Hematopoietic multipotent progenitor cell (in vitro differentiated cells): ENCODE measurements at places on chromosomes 7 and 10. TPM values are rescaled to one million over a fixed set of nuclear protein-coding genes. Genes with fewer than 3 reads are reported as not detected.

- no peak for DNase-seq
Observed at GRCh38 chr10:3867454-3868270, 82.7 kb upstream of the KLF6 start.

DNA sequence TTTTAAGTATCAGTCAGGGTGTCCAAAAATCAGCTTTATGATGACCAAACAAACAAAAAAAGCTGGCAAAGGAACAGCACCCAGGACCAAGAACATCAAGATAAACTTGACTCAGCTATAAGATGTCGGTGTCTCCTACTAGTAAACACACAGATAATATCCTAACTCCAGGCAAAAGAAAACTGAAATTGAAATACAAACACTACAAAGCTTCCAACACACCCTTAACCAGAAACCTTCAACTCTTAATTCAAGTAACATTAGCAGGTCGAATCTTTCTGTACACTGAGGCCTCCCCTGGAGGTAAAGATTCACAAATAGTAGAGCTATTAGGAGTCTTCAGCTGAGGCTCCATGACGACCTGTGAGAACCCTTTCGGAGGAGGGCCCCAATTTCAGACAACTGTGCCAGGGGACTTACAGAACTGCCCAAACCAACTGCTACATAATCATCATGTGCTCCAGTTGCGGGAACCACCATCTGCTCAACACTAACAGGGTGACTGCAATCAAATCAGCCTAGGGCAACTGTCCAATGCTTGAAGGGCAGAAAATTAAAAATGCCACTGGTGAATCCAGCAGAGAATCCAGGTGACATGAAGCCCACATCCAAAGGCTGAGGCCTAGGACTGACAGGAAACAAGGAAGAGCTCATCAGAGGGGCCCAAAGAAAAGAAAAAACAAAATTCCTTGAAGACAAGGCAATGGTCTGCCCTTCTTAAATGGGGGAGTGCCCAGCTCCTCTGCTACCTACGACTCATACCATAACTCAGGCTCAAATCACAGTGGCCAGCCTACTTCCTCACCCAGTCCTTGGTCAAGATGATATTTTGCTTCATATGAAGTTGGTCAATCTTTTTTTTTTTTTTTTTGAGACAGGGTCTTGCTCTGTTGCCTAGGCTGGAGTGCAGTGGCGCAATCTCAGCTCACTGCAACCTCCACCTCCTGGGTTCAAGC is 20.0 kb downstream of the XPNPEP1 start:
- DNase-seq = no peak

GRCh38 chr7:128796327-128796726 is 4.6 kb downstream of the CCDC136 start:
- DNase-seq = no peak

GRCh38 chr10:54585572-54585971 is 215.5 kb downstream of the PCDH15 start:
- no peak for DNase-seq

DNA sequence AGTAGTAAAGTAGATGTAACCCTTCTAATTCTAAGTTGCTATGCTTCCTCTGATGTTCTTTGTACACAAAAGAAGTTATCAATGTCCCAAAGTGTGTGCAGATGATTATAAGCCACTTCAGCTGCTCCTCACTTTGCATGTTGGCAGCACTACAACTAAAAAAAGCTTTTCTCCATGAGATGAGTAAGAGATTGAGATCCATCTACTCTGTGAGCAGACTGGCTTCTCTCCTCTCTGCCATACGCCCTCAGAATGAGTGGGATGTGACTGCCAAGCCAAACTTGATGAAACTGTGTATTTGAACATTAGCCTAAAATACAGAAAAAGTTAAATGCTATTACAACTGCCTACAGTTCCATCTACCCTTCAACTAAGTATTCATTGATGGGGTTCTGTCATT is 102.9 kb upstream of the ETV1 start:
- no peak for DNase-seq

GRCh38 chr10:74582566-74582965 is 243.8 kb upstream of the KAT6B start:
- DNase-seq = no peak

DNA sequence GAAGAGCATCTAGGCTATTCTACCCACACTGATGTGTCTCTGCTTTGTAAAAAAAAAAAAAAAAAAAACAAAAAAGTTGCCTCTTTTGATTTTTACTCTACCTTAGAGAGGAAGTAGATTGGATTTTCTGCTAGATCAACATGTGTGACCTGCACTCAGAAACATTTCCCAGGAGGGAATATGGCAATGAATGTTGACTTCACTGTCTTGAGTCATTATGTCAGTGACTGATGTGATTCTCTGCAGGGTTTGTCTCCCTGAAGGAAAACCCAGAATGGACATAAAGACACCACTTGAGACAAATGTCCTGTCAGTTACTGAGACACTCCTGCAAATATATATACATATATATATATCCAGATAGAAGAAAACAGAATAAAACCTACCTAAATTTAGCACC is 370.3 kb downstream of the BMPER start:
- no peak for DNase-seq

GRCh38 chr10:53598914-53599313 is 826.3 kb upstream of the MBL2 start:
- DNase-seq = no peak

Gene MACROH2A2
- 2.2 TPM for total RNA-seq

GRCh38 chr10:96034625-96035024 is 8.8 kb upstream of the CCNJ start:
- DNase-seq = no peak

DNA sequence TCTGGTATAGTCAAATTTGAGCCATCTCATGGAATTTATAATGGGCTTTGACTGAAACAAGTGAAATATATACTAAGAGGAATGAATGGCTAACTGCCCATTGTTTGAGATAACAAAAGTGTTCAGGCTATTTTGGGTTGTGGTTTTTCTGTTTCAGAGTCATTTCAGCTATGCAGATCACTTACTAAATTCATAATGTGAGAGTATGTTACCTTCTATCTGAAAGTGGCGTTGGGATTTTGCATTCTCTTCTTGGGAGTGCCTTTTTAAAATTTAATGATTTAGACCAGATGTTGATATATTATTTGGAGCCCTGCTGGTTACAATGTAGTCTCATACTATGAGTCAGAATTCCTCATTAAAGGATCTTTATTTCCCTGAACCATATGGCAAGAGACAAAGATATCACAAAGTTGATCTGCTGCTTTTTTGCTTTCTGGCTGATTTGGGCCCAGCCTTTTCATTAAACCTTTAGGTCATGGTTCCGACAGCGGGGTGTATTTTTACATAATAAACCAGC is 10.4 kb downstream of the VCL start:
- DNase-seq = no peak

GRCh38 chr7:39637400-39637799 is 14.0 kb downstream of the RALA start:
- DNase-seq = no peak

GRCh38 chr7:103989785-103990767 is 618 bp upstream of the RELN start:
- no peak for DNase-seq

DNA sequence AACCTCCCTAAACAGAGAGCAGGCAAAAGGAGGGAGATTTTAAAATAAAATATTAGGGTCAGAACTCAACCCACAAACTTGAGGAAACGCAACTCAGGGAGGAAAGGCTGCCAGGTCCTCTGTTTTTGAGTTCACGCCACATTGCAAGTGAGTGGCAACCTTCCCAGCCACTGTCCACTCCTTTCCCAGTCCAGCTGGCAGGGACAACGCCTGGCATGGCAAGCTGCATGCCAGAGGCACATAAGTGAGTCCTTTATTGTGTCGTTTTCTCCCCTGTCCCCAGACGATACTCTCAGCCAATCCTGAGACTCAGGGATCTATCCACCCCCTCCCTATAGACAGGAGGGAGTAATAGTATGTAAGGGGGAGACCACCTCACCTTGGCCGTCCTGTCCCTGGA is 22.4 kb downstream of the FBXW4 start:
- DNase-seq = no peak

Gene DDIT4
- 322 TPM for total RNA-seq

DNA sequence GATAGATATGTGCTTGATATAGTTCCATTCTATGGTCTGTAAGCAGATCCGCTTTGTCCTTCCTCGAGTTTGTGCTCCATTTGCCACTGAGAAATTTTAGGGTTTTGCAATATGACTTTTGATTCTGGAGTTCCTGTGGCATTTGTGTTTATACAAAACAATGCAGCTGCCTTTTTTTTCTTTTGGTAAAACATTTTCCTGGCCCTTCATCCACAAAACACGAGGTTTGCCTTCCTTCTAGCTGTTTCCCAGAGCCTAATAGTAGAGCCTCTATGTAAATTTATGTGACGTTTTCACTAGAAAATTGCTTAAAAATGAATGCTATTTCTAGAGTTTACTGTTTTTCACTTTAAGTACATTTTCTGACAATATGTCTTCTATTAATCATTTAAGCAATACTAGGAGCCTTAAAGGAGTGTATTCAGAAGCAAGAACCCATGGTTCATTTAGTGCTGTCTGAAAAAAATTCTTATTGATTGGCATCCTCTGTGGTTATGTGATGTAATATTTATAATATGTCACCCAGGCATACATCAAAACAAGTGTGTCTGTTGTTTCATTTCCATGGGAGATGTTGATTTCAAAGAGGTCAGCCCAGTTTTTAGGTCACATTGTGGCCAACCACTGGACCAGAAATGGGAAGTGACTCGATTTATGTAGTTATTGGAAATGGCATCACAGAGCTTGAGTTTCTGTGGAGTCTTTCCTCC is 618.3 kb downstream of the LRMDA start:
- no peak for DNase-seq

GRCh38 chr10:86376852-86377796 is 10.5 kb upstream of the GRID1 start:
- peak; percentile 67 for DNase-seq

DNA sequence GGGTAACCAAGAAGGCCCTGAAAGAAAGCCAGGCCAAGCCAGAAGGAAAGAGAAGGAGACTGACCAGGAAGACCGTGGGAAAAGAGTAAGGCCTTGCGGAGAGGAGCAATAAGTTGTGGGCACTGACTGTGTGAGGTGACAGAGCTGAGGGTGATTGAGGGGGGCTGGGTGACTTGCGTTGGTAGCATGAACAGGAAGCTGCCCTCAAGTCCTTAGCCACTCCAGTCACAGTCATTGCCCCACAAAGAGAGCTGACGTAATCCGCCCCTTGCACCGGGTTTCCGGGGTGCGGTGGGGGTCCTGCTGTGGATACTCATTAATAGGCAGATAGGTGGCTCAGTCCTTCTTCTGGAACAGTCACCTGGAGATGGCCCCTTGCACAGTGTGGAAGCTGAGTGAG is 16.1 kb upstream of the DMBT1 start:
- no peak for DNase-seq

DNA sequence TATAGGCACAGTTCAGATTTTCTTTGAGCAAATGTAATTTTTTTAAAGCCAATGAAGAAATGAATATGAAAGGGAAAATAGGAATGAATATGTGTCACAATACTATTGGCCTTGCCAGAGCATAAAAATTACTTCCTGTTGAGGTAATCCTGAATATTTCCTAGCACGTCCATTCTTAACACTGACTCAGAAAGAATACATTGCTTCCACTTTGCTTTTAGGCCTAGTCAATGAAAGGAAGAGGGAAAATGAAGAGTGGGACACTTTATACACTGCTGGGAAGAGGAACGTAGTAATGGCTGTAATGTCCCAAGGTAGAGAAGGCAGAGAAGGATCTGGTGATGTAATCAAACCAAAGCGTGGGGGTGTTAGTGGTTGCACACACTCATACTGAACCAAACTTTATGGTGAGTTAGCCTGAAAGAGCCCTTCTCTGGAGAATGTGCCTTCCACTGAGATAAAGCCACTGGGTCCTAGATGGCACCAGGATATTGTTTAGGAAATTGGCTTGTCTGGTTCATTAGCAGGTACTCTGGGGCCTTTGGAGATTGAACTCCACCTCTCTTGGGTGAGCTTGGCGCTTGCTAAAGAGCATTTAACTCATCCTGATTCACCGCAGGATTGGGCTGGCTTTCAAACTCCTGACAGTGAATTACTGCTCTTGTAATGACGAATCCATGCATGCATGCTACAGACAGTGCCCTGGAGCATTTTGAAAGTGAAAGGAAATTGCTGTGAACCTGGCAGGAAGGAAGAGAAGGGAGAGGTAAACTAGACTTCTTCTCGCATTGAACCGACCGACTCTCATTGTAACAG is 254.9 kb downstream of the KIAA1217 start:
- DNase-seq = no peak

DNA sequence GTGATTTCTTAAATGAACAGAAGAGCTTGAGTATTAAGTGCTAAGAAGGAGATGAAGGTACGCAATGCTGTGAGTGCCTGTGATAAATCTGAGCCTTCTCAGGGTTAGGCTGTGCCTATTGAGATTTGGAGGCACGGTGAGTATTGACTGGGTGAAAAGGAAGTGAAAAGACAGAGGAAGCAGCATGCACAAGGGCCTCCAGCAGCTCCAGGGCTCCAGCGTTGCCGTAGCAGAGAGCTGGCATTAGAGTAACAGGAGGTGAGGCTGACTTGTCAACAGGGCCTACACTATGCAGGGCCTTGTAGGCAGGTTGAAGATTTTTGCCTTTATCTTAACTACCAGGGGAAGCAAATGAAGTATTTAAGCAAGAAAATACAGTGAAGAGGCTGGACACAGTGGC is 54.1 kb upstream of the PDCD4 start:
- DNase-seq = no peak

- DNase-seq = no peak
Observed at GRCh38 chr7:155316427-155317113, 18.9 kb downstream of the INSIG1 start.

DNA sequence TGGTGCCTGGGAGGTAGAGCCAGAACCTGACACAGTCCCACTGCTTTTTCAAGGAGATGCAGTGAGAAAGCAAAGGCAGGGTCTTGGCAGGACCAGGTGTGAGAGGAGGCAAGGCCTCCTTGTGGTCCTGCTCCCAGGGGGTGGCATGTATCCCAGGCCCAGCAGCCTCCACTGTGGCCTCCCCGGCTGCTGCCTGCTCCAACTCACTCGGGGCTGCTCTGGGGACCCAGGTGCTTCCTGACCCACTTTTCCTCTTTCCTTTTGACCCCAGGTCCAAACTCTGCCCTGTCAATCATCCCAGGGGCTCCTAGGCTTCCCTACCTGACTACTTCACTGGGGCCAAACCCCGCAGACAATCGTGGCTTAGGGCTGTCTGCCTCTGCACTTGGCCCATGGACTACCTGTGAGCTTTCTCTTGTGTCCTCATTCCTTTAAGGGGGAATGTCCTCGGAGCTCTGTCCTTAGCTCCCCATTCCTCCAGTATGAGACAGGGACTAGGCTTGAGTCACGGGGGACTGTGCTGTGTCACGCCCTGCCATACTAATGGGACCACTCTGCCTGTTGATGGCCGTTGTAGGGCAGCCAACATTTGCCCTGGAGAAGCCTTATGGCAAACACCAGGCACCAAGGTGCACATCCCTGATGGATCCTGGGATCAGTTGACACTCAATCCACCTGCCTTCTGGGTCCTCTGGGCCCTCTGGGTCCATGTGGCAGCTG is 1.1 kb upstream of the AEBP1 start:
- no peak for DNase-seq

GRCh38 chr10:7168414-7168813 is 242.4 kb downstream of the SFMBT2 start:
- no peak for DNase-seq

GRCh38 chr7:108203537-108203936 is 73.4 kb upstream of the LAMB4 start:
- DNase-seq = peak; percentile 49

Gene ADCYAP1R1
- total RNA-seq = not detected

Gene LHFPL3
- not detected for total RNA-seq

- no peak for DNase-seq
Observed at GRCh38 chr10:128914681-128915080, 552.4 kb upstream of the MGMT start.
